Kidney epithelial cell (primary cell): ENCODE measurements at places on chromosomes 3 and 15.

DNA sequence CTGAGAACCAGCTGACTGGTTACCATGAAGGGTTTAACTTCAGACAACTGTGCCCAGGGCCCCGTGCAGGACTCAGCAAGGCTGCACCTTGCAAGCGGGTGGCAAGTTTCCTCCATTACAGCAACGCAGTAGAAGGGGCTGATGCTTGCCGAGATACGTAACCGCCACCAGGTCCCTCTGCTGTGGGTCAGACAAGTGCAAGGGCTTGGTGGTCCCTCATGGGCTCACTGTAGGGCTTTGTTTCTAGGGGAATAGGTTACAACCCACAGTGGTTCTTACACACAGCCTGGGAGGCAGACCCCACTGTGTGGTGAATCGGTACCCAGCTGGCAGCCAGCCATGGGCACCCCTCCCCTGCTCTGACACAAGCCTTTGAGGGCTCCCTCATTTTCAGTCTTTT is 15.5 kb upstream of the SNRPA1 start:
- no peak for DNase-seq

- DNase-seq, result no peak
These were observed 428.4 kb upstream of the GOLIM4 start for GRCh38 chr3:168524129-168524528.

- DNase-seq, result no peak
These were observed 12.5 kb downstream of the SMAD6 start for GRCh38 chr15:66714543-66714981.

DNA sequence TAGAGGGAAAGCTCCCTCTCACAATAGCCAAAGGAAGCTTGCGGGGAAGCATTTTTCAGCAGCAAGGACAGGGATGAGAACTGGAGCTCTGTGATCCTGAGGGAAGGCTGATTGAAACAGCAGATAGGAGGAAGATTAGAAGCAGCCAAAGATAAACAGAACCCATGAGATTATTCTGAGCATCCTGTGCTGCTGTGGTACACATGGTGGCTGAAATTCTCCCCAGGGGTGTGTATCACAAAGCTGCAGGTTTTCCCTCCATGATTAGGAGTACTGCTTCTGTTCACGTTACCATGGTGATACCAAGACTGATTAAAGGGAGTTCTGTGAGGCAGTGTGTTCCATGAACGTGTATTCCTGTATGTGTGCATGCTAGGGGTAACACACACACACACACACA is 30.3 kb upstream of the PSMD6 start:
- DNase-seq, result no peak

GRCh38 chr3:157494581-157495281 is 8.5 kb downstream of the VEPH1 start:
- DNase-seq, result no peak

GRCh38 chr3:63056932-63057331 is 181.7 kb upstream of the CADPS start:
- no peak for DNase-seq

DNA sequence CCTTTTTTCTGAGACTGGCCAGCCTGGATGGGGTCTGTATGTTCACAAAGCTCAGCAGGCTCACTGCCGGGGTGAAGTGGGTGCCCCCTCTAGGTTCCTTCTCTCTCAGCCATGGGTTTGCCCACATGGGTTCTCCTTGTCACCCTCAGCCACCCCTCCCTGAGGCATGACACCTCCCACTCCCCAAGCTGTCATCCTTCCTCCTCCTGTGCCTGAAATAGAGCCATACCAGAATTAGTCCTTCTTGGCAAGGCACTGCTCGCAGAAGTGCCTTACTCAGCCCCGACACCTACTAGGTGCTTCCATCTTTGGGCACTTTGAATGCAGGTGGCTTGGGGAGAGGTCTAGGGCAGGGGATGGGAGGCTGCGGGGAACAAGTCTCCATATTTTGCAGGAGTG is 62.9 kb upstream of the SEC13 start:
- DNase-seq, result no peak

DNA sequence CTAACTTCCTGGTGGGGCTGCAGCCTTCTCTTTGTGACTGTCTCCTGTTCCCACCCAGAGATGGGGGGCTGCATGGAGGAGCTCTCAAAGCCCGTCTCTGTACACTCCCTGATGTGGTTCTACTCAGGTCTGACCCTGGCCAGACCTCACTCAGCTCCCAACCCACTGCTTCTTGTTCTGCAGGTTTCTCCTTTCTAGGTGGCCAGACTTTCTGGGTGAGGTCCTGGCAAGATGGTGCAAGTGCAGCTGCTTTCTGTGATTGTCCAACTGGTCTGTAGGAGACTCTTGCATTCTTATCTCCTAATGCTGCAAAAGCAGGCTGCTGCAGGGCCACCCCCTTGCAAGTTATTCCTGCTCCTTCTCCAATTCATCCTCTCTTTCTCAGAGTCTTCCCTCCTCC is 77.4 kb upstream of the XCR1 start:
- DNase-seq, result no peak

DNA sequence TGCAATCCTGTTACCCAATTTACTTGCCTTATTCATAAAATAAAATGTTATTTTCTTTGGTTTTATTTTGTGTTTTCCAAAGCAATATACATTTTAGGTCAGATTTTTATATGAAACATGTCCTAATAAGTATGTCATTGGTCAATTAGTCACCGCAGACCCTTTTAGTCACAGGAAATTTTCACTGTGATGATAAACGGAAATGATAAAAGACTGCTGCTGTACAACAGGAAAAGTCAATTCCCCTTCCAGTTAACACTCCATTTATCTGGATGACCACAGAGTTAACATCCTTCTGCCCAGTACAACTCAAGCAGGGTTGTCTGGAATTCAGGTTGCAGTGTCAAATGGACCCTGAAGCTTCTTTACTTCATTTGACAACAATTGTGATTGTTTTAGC is 175.2 kb downstream of the LSAMP start:
- DNase-seq, result no peak
